ENCODE measurements at places on chromosomes 1 and 21.

- H3K4me1 ChIP-seq = no peaks in the 10 kb centered on the region
- H3K27ac ChIP-seq = no peak overlapping the region
- no peaks in the 10 kb centered on the region for H3K36me3 ChIP-seq
- H3K4me3 ChIP-seq = no peak overlapping the region
These were observed 1522.3 kb upstream of the TPTE start for GRCh38 chr21:8998946-8999681.

GRCh38 chr1:172393354-172393753 lies 27.1 kb upstream of the C1orf105 start:
- peak overlapping the region; percentile 17 for H3K27ac ChIP-seq
- H3K4me3 ChIP-seq = no peak overlapping the region
- no peaks in the 10 kb centered on the region for H3K27me3 ChIP-seq
- no peaks in the 10 kb centered on the region for H3K4me1 ChIP-seq

DNA sequence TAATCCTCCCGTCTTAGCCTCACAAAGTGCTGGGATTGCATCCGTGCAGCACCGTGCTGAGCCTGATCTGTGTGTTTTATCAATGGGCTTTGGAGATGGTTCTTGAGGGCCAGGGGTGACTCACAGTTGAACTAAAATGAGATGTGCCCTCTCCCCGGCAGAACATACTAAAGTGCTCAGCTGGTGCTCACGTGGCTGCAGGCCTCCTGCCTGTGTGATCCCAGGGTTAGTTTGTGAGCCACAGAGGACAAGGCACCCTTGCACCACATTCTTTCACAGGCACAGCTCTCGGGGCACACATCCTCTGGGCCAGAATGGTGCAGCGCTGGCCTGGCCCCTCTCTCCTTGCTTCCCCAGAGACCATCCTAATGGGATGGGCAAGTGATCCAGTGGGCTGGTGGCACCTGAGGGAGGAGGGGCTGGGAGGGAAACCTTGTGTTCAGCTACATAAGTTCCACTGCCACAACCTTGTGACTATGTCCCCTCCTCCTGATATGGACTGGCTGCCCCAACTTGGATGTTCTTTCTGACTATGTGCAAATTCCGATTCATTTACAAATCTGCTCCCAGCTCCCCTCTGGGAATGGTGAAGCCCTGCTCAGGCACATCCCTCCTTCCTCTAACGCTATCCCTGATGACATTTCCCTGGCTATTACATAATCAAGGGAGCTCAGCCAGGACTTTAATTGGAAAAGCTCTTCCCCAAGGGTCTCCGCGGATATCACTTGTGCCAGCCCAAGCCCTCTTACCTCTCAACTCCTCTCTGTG lies 197.0 kb upstream of the EDN2 start:
- no peaks in the 10 kb centered on the region for H3K36me3 ChIP-seq
- H3K27me3 ChIP-seq = no peaks in the 10 kb centered on the region
- no peak for DNase-seq

DNA sequence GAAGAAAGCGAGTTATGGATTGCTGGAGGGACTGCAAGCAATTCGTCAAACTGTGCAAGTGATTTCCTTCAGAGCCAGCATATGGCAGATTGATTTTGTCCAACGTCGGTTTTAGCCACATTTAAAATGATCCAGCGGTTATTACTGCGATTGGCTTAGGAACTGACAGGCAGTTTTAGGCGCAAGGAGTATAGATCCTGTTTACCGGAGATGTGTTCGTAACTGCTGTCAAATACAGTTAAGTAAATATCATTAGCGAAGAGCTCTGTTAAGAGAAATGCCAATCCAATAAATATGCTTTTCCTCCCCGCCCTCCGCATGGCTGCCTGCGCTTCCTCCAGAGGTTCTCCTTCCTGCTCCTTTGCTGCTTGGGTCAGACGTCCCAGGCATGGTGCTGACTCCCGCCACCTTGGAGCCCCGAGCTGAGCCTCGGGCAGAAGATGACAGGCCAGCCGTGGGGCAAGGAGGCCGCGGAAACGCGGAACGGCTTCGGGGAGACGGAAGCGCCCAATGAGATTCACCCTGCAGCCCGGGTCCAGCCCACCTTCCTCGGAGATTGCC lies 9.4 kb upstream of the BARHL2 start:
- H3K36me3 ChIP-seq = no peaks in the 10 kb centered on the region
- peaks cover 75% of the 10 kb centered on the region for H3K27me3 ChIP-seq
- no peaks in the 10 kb centered on the region for H3K4me1 ChIP-seq
- DNase-seq = no peak
- H3K4me3 ChIP-seq = no peak overlapping the region
- H3K27ac ChIP-seq = no peak overlapping the region

GRCh38 chr1:214573386-214574318 lies 22.2 kb upstream of the PTPN14 start:
- H3K4me3 ChIP-seq = no peak overlapping the region
- no peak for DNase-seq
- H3K4me1 ChIP-seq = no peaks in the 10 kb centered on the region
- H3K36me3 ChIP-seq = no peaks in the 10 kb centered on the region
- no peaks in the 10 kb centered on the region for H3K27me3 ChIP-seq
- no peak overlapping the region for H3K27ac ChIP-seq

Data from right lobe of liver (tissue), 6 donors.